ENCODE measurements at places on chromosomes 16 and 17.
A peak's percentile ranks its signal among the peaks of the same experiment; 100 is the strongest.

- no peak for DNase-seq
Measured at GRCh38 chr16:4894276-4895150, 42.4 kb downstream of the PPL start.

GRCh38 chr16:15963307-15963910 is 14.0 kb downstream of the ABCC1 start:
- DNase-seq: no peak

- no peak for DNase-seq
Measured at GRCh38 chr17:80289616-80290015, 29.0 kb downstream of the RNF213 start.

DNA sequence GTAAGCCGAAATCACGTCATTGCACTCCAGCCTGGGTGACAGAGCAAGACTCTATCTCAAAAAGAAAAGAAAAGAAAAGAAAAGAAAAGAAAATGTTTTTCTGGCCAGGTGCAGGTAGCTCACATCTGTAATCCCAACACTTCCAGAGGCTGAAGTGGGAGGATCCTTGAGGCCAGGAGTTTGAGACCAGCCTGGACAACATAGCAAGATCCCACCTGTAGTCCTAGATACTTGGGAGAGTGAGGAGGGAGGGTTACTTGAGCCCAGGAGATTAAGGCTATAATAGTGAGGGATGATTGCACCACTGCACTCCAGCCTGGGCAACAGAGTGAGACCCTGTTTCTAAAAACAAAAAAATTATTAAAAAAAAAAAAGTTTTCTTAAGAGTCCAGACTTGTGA is 2.5 kb upstream of the ATP5MC1 start:
- no peak for DNase-seq

DNA sequence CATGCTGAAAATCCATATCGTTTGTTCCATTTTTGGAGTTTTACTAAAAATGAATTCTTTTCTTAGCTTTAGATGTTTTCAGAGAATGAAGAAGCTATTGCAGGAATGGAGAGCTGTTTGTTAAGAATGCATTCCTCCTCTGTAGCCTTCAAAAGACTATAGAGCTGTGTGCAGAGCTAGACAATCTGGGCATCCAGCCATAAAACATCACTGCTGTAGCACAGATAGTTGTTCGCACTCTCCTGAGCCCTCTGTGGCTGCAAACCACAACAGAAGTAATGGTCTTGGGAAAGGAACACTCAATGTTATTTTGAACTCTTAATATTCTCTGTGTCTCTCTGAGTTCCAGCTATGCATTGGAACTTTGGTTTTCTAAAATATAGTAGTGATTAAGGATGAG is 4.9 kb downstream of the TNRC6C start:
- DNase-seq: peak; percentile 19

- DNase-seq: no peak
Measured at GRCh38 chr17:34619687-34620217, 40.4 kb downstream of the TMEM132E start.

- DNase-seq: peak; percentile 32
Measured at GRCh38 chr17:7884581-7885366, 3.8 kb upstream of the CHD3 start.

DNA sequence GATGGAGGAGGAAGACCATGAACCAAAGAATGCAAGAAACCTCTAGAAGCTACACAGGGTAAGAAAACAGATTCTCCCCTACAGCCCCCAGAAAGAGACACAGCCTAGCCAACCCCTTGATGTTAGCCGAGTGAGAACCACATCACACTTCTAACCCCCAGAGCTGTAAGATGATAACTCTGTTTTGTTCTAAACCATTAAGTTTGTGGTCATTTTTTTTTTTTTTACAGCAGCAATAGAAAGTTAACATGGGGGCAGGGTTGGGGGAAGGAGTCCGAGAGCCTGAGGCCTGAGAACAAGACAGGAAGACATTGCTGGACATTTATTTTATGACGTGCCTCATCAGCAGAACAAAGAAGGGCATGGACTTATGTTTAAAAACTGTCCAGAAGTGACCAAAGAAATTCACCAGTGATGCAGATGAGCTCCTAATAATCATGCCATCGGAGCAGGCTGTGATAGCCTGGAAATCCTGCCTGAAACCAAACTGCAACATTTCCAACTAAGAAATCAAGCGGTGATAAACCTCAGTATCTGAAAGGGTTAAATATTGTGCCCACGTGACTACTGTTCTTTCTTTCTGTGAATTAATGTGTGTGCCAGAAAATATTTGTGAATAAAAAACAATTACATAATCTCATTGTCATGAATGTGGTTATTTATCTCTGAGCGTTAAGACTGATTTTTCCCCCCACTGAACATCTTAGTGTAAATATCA is 1.1 kb downstream of the ABCA9 start:
- DNase-seq: no peak

- peak; percentile 16 for DNase-seq
Measured at GRCh38 chr16:75420987-75421819, 12.1 kb downstream of the CFDP1 start.

GRCh38 chr16:23137818-23138217 is 11.4 kb downstream of the USP31 start:
- DNase-seq: no peak

GRCh38 chr17:65472666-65473309 is 88.7 kb downstream of the AXIN2 start:
- DNase-seq: no peak

DNA sequence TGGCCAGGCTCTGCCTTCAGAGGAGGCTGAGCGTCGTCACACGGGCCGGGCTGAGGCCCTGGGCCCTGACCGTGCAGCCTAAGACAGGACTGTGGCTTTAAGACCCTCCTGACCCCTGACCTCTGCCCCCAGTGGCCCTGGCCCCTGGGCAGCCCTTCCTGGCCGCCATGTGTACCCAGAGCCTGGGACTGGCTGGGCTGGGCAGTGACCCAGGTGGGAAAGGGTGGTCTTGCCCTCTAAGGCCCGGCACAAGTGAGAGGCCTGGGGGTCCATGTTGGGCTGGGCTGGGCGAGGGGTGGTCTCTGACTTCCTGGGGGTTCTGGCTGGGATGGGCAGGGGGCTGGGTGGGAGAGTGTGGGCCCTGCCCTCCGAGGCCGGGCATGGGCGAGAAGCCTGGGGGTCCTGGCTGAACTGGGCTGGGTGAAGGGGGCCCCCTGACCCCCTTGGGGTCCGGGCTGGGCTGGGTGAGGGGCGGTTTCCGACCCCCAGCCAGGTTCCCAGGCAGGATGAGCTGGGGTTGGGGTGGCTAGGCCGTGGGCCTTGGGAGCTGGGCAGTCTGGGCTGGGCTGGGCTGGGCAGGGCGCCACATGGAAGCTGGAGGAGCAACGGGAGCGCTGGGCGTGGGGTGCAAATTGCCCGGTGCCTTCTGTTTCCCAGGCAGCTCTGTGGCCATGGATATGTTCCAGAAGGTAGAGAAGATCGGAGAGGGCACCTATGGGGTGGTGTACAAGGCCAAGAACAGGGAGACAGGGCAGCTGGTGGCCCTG is at the start of gene CDK3:
CDK3 (plus strand) TSS at position 101 of the 767 bp plus-strand sequence; CDS start at position 672, 571 bp downstream.
- DNase-seq: no peak

Data from stimulated activated naive CD8-positive, alpha-beta T cell treated with anti-CD3 and anti-CD28 coated beads, Interleukin-15, amount 100 ng/mL, for 72 hours (primary cell).